ENCODE measurements at places on chromosomes 5 and 9.

- DNase-seq: no peak
Measured at GRCh38 chr9:95399261-95399660, 81.8 kb upstream of the FANCC start.

DNA sequence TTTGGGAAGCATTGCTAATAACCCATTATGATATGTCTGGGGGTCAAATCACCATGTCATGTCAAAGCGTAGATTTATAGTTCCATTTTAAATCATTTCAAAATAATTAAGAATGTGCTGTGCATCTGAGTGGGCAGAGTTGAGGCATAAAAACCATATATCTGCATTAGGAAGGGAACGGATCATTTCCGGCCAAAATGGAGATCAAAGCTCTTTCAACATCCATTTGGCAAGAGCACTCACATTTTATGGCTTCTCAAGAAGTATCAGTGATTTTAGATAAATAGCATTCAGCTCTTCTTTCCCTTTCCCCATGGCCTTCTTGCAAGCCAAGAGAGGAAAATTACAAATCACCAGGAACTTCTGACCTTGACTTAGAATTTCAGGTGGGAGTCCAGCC lies 89.9 kb downstream of the HSPA4 start:
- DNase-seq: no peak

GRCh38 chr5:66072031-66072430 lies 72.1 kb upstream of the SREK1 start:
- no peak for DNase-seq

DNA sequence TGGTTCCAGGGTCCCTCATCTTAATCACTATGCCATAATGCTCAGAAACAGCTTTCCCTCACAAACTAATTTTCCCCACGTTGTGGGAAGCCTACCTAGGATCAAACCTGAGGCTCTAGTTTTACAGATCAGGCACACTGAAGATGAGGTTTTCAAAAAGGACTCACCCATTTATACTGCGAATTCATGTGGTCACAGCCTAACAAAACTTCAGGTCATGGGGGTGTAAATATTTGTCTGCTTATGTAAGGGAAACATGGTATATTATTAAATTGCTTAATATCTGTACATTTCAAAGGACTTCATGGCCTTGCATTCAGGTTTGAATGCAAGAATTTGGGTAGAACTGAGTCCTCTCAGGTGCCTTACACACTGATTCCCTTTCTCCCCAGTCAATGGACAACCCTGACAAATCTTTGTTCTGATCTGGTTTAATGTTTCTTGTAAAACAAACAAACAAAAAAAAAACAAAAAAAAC lies 12.1 kb downstream of the ZFAND5 start:
- no peak for DNase-seq

DNA sequence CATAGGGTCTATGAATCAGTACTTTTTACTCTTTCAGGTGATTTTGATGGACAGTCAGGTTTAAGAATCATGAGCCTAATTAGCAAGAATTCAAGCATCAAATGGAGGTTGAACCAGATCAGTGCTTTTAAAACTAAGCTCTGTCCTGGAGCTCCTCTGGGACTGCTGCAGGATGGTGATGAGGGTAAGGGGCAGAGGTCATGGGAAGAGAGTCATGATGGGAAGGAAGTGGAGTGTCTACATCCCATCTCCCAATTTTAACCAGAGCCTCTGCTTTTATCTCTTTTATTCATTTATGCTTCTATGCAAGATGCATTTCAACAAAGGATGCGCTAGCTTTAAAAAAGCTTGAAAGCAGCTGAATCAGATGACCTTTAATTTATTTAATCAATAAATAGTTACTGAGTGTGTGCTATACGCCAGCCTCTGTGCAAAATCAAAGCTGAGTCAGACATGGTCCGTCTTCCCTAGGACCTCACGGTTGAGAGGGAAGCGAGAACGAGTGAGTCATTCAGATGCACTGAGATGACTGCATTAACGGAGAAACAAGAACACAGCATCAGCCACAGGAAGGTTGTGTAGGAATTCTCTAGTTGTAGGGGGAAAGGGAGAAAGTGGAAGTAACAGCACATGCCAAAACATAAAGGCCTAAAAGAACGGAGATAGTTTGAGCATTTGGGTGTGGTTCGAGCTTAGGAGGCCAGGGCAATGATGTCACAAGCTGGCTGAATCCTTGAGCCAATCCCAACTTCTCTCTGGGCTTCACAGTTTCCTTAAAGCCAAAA lies 441.6 kb upstream of the BRINP1 start:
- no peak for DNase-seq

DNA sequence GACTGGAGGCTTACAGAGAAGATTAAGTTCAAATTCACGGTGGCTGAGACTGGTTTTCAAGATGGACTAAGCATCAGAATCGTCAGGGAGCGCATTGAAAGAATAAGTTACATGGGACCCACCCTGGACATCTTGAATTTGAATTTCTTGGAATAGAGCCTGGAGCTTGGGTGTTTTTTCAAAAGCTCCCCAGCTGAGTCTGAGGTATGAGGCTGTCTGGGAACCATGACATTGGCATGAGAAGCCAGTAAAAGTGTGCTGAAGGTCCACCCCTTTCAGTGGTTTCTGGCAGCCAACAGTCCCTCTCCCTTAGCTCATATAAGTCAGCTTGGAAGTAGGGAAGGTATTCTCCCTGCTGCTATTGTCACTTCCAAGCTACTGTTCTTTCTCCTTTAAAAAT lies 97.8 kb downstream of the MAST4 start:
- DNase-seq: no peak

- no peak for DNase-seq
Measured at GRCh38 chr9:127522727-127523126, 71.4 kb downstream of the LRSAM1 start.

- DNase-seq: no peak
Measured at GRCh38 chr5:37841203-37841602, 1.4 kb upstream of the GDNF start.

DNA sequence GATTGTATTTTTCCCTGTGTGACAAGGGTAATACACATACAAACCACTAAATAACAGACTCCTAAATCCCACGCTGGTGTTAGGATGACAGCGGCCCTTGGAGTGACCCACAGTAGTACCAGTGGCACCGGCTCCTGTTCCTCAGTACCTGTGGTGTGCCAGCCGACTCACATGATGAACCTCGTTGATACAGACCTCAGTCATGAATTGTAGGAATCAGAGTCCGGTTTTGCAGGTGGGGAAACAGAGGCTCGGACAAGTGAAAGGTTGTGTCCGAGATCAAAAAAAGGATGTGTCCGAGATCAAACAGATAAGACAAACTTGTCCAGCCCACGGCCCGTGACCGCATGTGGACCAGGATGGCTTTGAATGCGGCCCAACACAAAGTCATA lies 78.0 kb downstream of the AMBP start:
- DNase-seq: peak; percentile 6
